Lower leg skin (tissue), 4 donors: ENCODE measurements at places on chromosomes 7 and 10.

DNA sequence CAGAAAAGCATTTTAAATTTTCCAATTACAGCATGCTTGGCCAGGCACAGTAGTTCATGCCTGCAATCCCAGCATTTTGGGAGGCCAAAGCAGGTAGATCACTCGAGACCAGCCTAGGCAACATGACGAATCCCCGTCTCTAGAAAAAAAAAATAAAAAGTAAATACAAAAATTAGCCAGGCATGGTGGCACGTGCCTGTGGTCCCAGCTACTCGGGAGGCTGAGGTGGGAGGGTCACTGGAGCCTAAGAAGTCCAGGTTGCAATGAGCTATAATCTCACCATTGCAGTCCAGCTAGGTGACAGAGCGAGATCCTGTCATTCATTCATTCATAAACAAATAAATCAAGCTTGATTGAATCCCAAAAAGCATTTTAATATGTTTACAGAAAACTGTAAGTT is 234.9 kb downstream of the PARD3 start:
- no peak for DNase-seq

DNA sequence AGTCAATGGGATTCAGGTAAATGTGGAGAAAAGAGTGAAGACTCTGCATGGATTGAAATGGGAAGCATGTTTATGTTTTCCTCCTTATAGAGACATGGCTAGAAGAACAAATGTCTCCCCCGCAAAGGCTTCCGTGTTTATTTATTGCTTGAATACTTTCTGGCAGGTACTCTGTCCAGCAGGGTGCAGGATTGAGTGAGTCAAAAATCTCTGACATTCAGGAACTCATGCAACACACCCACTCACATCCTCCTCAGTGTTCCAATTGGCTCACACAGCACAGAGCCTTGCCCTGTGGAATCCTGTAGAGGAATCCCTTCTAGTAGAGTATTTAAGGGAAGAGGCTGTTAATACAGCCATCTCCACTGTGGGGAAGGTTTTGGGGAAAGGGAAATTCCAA is 290.3 kb upstream of the VWC2 start:
- DNase-seq = no peak

DNA sequence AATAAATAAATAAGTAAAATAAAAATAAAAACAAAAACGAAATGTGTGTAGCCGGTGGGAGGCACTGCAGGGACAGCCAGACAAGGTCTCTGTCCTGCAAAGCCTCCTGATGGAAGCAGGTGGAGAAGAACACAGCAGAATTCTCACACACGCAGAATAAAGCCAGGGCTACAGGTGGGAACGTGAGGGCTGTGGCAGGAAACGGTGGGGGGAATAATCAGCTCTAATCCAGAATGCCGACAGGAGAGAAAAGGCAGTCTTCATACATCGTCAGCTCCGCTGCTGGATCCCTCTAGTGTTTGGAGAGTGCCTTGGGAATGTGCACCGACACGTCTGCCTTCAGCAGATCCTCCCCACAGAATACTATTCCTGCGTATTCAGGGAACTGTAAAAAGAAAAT is 6.8 kb upstream of the SNX8 start:
- no peak for DNase-seq

GRCh38 chr7:115973406-115973805 is 57.2 kb downstream of the TFEC start:
- DNase-seq = no peak

- no peak for DNase-seq
Observed at GRCh38 chr10:8633909-8634308, 579.4 kb downstream of the GATA3 start.

GRCh38 chr10:126702181-126702580 is 31.7 kb upstream of the C10orf90 start:
- no peak for DNase-seq

DNA sequence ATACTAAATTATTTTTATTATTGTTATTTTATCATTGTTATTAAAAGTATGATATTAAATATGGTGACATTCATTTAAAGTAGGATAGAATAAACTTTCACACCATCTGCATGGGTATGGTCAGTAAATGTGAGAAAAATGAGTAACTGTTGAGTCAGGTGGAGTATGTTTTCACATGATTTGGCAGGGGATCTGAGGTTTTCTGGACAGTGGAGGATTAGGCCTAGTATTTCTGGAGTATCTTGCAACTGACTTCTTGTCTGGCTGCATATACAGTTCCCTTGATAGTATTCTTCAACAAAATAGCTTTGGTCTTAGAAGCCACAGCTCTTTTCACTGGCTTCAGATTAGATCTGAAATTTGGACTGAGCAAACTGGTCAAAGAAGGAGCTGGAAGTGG is 54.5 kb downstream of the GBF1 start:
- DNase-seq = no peak

GRCh38 chr7:38142736-38143135 is 35.3 kb upstream of the STARD3NL start:
- DNase-seq = no peak
